Activated naive CD8-positive, alpha-beta T cell treated with anti-CD3 and anti-CD28 coated beads, Interleukin-2, amount 50 U/mL, for 24 hours (primary cell): ENCODE measurements at places on chromosomes 3 and 15.

- no peak overlapping the region for H3K4me3 ChIP-seq
- no peak overlapping the region for H3K27ac ChIP-seq
- peaks cover 3% of the 10 kb centered on the region for H3K36me3 ChIP-seq
- H3K27me3 ChIP-seq, result peaks cover 5% of the 10 kb centered on the region
These were observed 137.0 kb downstream of the ADAMTS17 start for GRCh38 chr15:100204771-100205170.

DNA sequence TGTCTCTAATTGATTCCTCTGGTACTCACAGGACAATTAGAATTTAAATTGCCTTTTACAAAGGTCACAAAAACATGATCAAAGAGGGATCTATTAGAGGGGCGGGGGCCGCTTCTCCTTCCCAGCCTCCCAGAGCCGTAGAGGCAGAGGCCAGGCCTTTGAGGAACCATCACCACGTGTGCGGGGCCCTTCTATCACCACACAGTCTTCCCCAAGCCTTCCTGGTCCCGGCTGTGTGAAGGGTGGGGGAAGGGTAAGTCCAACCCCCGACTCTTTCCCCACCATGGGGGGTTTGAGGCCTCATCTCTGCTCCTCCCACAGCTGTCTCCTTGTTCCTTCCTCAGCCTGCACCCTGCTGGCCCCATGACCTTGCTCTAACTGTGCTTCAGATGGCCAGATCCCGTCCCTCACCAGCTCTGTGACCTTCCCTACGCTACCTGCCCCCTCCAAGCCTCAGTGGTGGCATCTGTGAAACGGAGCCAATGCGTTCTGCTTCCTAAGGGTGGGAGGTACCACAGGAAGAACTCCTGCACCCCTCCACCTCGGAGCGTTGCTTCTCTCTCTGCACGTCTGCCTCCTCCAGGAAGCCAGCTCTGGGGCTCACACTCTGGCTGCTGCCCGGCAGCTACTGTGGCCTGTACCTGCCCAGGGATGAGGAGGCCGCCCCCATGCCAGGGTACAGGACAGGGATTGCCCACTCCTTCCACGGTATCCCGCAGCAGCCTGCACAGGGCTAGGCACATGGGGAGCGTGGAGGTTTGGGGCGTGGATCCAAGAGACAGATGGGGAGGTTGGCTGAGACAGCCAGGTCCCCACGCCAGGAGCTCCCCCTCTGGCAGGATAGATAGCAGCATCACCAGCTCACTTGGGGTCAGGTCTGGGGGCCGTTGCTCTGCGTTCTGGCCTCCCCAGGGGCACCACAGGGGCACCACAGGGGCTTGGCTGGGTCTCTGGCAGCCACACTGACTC lies 83.8 kb downstream of the LINGO1 start:
- no peaks in the 10 kb centered on the region for H3K36me3 ChIP-seq
- no peaks in the 10 kb centered on the region for H3K4me1 ChIP-seq
- no peak overlapping the region for H3K27ac ChIP-seq

- H3K4me3 ChIP-seq, result no peak overlapping the region
- H3K27ac ChIP-seq, result no peak overlapping the region
- H3K36me3 ChIP-seq, result no peaks in the 10 kb centered on the region
- H3K4me1 ChIP-seq, result no peaks in the 10 kb centered on the region
These were observed 33.6 kb upstream of the GRIP2 start for GRCh38 chr3:14573706-14574105.

- H3K4me1 ChIP-seq, result peaks cover 3% of the 10 kb centered on the region
- peaks cover 2% of the 10 kb centered on the region for H3K36me3 ChIP-seq
- H3K4me3 ChIP-seq, result no peak overlapping the region
- peak; percentile 73 for DNase-seq
- peaks cover 1% of the 10 kb centered on the region for H3K27me3 ChIP-seq
These were observed 34.9 kb downstream of the PRKCD start for GRCh38 chr3:53195602-53196574.

GRCh38 chr15:67579967-67580366 lies 37.5 kb downstream of the MAP2K5 start:
- H3K27me3 ChIP-seq, result no peaks in the 10 kb centered on the region
- no peak overlapping the region for H3K4me3 ChIP-seq
- H3K4me1 ChIP-seq, result peaks cover 2% of the 10 kb centered on the region
- no peak for DNase-seq
- no peak overlapping the region for H3K27ac ChIP-seq

DNA sequence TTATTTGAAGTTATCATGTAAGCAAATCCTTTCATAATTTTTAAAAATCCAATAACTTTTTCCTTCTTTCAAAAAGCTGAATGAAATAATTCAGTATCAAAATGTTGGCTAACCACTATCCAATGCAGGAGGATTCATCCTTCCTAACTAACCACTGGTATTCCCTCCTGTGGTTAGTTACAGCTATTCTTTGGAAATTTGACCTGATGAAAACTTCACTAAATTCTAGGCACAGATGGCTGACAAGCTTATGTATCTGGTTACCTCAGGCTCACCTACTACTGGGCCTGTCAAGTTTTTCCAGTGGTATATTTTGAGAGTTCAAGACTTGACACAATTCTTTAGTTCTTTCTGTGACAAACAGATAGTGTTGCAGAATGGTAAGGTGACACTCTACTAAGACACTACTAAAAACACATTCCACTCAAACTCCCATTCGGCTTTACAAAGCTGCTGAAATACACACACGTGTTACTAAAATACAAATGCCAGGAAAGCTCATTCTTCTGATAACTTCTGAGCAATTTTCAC lies 15.8 kb downstream of the NPTN start:
- peaks cover 3% of the 10 kb centered on the region for H3K36me3 ChIP-seq
- no peak overlapping the region for H3K4me3 ChIP-seq
- H3K27me3 ChIP-seq, result no peaks in the 10 kb centered on the region
- peaks cover 35% of the 10 kb centered on the region for H3K4me1 ChIP-seq

DNA sequence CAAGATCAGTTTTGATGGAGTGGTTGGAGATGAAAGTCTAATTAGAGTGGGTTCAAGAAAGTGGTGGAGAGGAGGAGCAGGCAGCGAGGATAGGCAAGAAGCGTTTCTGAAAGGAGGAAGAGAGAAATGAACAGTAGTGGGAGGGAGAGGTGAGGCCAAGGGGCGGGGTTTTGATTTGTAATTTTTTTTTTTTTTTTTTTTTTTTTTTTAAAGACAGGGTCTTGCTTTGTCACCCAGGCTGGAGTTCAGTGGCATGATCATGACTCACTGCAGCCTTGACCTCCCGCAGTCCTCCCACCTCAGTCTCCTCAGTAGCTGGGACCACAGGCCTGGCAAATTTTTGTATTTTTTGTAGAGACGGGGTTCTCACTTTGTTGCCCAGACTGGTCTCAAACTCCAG lies 36.6 kb downstream of the MRAS start:
- H3K4me1 ChIP-seq, result no peaks in the 10 kb centered on the region
- DNase-seq, result no peak
- H3K4me3 ChIP-seq, result no peak overlapping the region
- no peak overlapping the region for H3K27ac ChIP-seq
- H3K27me3 ChIP-seq, result peaks cover 7% of the 10 kb centered on the region
- no peaks in the 10 kb centered on the region for H3K36me3 ChIP-seq

DNA sequence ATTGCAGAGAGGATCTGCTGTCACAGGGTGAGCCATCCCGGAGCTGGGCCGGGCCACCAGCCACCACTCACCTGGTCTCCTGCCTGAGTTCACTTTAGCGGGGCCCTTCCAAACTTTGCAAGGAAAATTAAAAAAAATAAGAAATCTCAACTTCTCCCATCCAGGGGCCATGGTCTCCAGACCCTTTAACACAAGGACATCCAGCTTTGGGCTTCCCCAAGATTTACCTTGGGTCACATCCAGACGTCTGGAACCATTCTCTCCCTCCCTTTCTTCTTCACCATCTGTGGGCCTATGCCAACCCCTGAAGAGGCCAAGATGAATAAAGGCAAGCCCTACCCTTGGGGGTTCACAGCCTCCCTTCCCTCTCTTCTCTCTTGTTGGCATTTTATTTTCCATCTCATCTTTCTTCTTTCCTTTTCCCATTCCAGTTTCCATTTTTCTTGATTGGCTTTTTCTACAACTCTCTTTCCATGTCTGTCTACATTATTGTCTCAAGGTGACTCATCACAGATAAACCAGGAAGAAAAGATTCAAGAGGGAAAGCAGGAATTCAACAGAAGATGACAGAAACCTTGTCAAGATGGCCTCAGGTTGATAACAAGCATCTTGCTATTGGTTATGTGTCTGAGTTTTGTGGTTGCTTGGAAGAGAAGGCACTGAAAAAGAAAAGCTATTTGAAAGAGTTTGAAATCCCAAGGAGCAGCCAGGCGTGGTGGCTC lies 49.5 kb downstream of the ITGA11 start:
- DNase-seq, result no peak
- H3K27me3 ChIP-seq, result peaks cover 1% of the 10 kb centered on the region
- no peak overlapping the region for H3K27ac ChIP-seq
- H3K36me3 ChIP-seq, result no peaks in the 10 kb centered on the region
- no peak overlapping the region for H3K4me3 ChIP-seq

- H3K27ac ChIP-seq, result no peak within 1 kb of the TSS
- H3K27me3 ChIP-seq, result peaks cover 10% of the 10 kb centered on the region
- H3K4me1 ChIP-seq, result no peaks in the 10 kb centered on the region
- H3K4me3 ChIP-seq, result no peak within 1 kb of the TSS
- no peaks in the 10 kb centered on the region for H3K36me3 ChIP-seq
- DNase-seq, result no peak
These were observed at the start of gene CHST13 for GRCh38 chr3:126523745-126524428. Gene CHST13, plus strand, starts transcription at chr3:126524155. Its CDS starts 178 bp downstream, at chr3:126524333.

GRCh38 chr3:148932972-148933371 lies 58.4 kb upstream of the GYG1 start:
- H3K36me3 ChIP-seq, result no peaks in the 10 kb centered on the region
- H3K27ac ChIP-seq, result no peak overlapping the region
- no peak for DNase-seq
- H3K27me3 ChIP-seq, result peaks cover 21% of the 10 kb centered on the region
- H3K4me1 ChIP-seq, result no peaks in the 10 kb centered on the region
- no peak overlapping the region for H3K4me3 ChIP-seq
